Activated CD4-positive, alpha-beta T cell treated with anti-CD3 and anti-CD28 coated beads, Interleukin-2, amount 50 U/mL, for 4 hours (primary cell): ENCODE measurements at places on chromosomes 13 and 19.

DNA sequence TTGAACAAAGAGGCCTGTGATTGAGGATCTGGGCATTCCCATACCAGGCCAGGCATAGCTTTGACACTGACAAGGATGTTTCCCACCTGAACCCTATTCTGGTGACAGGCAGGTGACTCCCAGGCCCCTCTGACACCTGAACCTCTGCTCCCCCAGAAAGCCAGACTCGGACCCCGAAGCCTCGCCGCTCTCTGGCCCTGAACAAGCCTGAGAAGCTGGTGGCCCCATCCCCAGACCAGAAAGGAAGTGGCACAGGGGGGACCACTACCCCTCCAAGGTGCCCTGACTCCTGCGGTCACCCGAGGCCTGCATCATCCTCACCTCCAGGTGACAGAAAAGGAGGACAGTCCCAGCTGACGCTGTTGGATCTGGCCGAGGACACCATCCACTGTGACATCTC, 14.7 kb downstream of the SIX5 start:
- DNase-seq, result no peak

DNA sequence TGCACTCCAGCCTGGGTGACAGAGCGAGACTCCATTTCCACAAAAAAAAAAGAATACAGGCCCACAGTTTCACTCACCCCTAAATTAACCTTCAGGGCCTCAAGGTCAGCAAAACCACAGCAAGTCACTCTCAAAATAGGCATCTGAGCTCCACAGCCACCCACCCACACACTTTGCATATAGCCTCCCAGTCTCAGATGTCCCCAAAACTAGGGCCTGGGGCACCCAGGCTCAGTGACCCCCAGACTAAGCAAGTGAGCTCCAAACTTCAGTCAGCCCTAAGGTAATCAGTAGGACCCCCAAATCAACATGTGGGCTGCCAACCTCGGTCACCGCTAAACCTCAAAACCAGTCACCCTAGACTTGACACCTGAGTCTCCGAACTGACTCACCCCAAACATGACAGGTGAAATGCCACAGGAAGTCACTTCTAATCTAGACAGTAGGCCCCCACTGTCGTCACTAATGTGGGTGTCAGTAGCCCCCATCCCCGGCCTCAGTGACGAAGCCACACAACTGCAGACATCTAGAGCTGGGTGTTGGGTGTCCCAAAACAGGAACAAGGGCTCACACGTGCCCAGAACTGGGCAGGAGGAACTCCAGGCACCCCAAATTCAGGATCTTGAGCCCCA, 13.9 kb downstream of the RABAC1 start:
- DNase-seq, result peak; percentile 84

- DNase-seq, result no peak
These were observed 1.7 kb upstream of the KLK12 start for GRCh38 chr19:51036519-51036918.

DNA sequence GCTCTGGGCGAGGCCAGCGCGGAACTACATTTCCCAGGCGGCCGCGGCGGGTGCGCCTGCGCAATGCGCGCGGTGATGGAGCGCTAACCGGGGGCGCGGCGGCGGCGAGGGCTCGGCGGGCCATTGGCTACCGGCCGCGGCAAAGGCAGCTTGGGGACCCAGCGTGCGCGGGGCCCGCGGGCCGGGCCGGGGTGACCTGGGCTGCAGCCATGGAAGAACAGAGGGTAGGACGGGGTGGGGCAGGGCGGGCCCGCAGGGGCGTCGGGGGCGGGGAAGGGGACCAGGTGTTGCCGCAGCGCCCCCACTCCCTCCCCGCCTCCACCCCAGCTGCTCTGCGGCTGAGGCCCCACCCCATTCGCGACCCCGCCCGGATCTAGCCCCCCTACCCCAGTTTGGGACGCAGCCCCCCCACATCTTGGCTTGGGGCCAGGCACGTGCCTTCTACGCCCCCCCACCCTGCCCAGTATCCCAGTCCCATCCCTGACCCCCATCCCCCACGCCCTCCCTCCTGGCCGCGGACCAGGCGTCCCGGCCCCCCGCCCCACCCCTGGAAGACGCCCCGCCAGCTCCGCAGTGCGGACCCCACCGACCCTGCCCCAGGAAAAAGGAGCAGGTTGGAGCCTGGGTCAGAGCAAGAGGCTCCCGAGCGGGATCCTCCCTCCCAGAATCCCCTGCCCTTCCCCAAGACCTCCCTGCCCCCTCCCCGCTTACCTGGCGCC, at the start of gene FSD1:
Gene FSD1 (plus strand): TSS at position 61 of the 719 bp plus-strand sequence. CDS start 149 bp downstream, at position 210.
- DNase-seq, result peak; percentile 36

- no peak for DNase-seq
These were observed 4.6 kb downstream of the KLK1 start for GRCh38 chr19:50818859-50819472.

DNA sequence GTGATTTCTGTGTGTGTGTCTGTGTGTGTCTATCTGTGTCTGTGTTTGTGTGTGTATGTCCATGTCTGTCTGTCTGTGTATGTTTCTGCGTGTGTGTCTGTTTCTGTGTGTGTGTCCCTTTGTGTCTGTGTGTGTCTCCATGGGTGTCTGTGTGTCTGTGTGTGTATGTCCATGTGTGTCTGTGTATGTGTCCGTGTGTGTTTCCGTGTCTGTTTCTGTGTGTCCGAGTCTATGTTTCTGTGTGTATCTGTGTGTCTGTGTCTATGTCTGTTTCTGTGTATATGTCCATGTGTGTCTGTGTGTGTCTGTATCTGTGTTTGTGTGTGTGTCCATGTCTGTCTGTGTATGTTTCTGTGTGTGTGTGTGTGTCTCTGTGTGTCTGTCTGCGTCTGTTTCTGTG, 276.3 kb upstream of the SOX1 start:
- no peak for DNase-seq

GRCh38 chr13:67140006-67140405, 90.1 kb downstream of the PCDH9 start:
- no peak for DNase-seq

GRCh38 chr13:32734511-32734910, 148.3 kb downstream of the PDS5B start:
- no peak for DNase-seq

DNA sequence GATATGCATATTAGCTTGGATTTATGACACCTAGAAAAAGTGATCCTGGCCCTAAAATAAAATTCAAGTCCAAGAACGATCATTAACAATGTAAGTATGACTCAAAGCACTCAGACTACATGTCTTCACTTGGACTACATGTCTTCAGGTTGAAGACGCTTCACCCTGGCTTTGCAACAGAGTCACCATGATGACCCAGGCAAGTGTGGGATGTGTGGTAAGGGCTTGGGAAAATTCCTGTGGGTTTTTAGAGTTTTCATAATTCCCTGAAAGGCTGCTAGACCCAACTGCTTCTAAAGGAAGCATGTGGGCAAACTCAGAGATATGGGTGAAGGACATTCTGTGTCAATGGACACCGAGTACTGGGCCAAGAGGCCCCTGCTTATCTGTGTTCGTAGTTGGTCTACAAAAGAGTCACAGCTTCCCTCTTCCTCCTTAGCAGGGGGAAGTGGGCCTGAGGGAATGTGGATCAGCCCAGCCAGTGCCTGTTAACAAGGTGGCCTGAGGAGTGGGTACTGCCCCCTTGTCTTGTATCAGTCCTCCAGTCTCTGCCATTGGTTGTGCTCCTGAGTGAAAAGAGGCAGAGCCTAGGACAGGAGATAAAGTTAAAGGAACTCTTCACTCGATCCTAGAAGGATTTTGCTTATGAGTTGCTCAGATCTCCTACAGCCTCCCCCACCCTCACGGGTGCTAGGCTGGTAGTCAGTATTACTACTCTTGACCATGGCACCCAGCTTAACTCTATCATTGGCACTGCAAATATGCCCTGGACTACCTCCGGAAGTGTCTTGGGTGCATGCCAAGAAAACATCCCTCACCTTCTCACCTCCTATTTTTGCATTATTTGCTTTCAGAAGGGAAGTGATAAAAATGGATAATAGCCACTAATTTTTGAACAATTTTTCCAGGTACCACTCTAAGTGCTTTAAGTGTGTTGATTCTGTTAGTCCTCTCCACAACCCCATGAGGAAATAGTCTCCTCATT, 406.3 kb downstream of the COG6 start:
- DNase-seq, result no peak

DNA sequence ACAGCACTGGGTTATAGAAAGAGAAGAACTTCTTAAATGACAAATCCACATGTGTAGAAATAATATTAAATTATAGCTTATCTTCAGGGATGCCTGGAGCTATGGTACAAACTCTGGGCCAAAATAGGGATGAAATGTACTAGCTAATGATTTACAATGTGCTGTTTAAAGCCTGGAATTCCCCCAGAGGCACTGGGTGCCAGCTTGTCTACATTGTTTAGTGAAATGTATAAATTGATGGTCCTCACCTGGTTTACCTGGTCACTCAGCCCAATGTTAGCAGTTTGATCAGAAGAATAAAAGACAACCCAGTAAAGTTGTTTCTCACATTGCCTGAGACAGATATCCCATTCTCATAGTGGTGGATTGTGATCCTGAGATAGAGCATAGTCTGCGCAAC, 597.2 kb downstream of the DIAPH3 start:
- DNase-seq, result no peak

- DNase-seq, result no peak
These were observed 420.4 kb downstream of the NDFIP2 start for GRCh38 chr13:79901336-79901735.

DNA sequence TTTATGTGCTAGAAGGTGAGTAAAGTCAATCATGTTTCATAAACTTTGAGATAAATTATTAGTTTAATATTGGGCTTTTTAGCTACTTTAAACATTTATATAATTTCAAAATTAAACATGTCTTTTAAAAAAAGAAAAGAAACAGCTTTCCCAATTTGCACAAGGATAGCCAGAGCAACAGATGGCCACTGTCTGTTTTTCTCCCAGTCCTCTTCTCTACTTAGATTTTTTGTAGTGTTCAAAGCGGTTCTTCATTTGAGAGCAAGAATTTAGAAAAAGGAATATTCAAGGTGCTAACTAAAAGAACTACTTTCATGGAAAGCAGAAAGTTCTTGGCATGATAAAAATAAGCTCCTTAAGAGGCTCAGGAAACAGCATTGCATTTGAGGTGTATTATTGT, 128.3 kb upstream of the MIR17HG start:
- DNase-seq, result no peak

- no peak for DNase-seq
These were observed at the start of gene FBXO17 for GRCh38 chr19:38975214-38975860. FBXO17 (minus strand) TSS chr19:38975742; CDS start chr19:38950319, 25,423 bp downstream.

GRCh38 chr13:78102121-78102677, 183.6 kb upstream of the EDNRB start:
- DNase-seq, result no peak

DNA sequence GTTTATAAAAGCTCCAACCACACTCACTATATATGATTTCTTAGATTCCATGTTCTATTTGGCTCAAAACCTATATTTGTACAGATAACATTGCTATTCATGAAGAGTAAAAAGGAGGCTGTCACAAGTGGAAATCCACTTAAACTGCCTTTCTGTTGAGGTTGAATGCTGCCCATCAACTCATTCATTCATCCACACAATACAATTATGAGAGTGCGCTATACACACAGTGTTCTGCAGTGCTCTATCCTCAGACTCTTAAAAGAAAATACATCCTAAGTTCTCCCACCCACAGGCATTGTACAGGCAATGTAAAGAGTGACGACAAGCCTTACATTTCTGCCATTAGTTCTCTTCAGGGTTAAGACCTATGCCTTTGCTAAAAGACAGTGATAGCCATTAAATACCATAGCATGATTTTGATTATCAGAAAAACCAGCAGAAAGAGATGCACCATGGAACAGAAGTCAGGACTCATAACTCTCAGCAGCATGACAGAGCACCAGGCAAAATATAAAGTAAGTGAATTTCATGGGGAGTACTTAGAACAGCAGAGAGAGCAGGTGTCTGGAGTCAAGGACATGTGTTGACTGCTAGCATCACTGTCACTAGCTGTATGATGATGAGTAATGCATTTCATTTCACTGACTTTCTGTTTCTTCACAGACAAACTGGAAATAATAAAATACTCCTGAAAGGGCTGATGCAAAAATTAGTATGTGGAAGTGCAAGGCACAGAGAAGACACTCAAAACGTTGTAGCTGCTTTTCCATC, 218.0 kb downstream of the RBM26 start:
- no peak for DNase-seq

GRCh38 chr19:17749912-17750317, 1.4 kb upstream of the FCHO1 start:
- no peak for DNase-seq

DNA sequence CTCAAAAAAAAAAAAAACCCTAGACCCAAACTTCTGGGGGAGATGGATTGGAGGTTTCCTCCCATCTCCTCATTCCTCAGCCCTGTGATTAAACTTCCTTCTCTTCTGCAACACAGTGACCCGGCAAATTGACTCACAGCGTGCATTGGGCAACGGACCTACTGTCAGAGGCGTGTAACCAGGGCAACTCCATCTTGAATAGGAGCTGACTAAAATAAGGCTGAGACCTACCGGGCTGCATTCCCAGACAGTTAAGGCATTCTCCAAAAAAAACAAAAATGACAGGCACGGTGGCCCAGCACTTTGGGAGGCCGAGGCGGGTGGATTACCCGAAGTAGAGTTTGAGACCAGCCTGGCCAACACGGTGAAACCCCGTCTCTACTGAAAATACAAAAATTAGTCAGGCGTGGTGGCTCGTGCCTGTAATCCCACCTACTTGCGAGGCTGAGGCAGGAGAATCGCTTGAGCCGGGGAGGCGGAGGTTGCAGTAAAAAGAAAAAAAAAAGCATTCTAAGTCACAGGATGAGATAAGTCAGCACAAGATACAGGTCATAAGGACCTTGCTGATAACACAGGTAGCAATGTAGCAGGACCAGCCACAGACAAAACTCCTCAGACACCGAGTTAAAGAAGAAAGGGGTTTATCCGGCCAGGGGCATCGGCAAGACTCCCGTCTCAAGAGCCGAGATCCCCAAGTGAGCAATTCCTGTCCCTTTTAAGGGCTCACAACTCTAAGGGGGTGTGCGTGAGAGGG, 5.4 kb upstream of the NLRP7 start:
- DNase-seq, result no peak
